Activated CD8-positive, alpha-beta T cell treated with anti-CD3 and anti-CD28 coated beads, Interleukin-2, amount 10 ng/mL, durations not matched to agents 7 days and 5 days (primary cell): ENCODE measurements at places on chromosomes 7 and 10. TPM values are rescaled to one million over a fixed set of nuclear protein-coding genes. Genes with fewer than 3 reads are reported as not detected.

Gene OPALIN
- total RNA-seq = not detected

Gene MYH16
- not detected for total RNA-seq

DNA sequence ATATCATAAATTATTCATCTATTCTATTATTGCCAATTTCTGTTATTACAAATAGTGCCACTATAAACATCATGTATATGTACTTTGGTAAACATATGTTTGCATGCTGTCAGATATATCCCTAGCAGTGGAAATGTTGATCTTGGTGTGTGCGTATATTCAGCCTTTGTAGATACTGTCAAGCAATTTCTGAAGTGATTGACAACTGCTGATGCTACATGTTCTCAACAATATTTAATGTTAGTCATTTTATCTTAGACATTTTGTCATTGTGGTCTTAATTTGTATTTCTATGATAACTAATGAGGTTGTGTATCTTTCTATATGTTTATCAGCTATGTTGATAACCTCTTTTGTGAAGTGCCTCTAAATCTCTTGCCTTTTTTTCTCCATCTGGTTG lies 186.5 kb upstream of the NRG3 start:
- no peak for DNase-seq
- no peaks in the 10 kb centered on the region for H3K4me1 ChIP-seq
- no peak overlapping the region for H3K4me3 ChIP-seq
- H3K27me3 ChIP-seq = no peaks in the 10 kb centered on the region
- H3K36me3 ChIP-seq = no peaks in the 10 kb centered on the region

- H3K27ac ChIP-seq = no peak overlapping the region
- no peak for DNase-seq
- H3K4me1 ChIP-seq = no peaks in the 10 kb centered on the region
These were observed 649.0 kb upstream of the ANKRD30A start for GRCh38 chr10:36476399-36476798.

DNA sequence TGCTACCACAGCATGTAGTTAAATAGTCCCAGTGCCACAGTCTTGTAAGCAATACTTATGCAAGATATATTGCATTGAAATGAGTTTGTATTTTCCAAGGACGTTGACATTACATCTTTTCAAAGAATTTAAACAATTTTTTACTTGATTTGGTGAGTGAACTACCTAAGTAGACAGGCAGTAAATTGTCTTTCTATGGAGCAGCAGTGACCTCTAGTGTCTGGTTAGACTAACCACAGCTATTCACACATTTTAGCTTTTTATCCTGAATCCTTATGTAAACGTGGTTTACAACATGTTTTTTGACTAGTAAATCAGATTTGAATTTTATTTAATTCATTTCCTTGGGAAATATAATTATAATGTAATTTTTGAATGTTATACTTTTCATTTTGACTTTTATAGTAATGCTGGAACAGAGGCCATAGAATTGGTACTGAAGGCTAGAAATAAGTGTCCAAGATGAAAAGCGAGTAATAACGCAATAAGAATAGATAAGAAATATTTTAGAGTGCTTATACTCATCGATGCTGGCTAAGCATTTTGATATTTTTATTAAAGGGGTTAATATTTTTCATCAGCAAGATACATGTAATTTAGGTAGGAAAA lies 5.6 kb downstream of the LRRTM3 start:
- peaks cover 23% of the 10 kb centered on the region for H3K27me3 ChIP-seq
- no peaks in the 10 kb centered on the region for H3K4me1 ChIP-seq
- H3K27ac ChIP-seq = no peak overlapping the region
